Panc1 (cell line): ENCODE measurements at places on chromosomes 11 and 22.

GRCh38 chr11:66906061-66906733 is 49.3 kb downstream of the LRFN4 start:
- DNase-seq, result no peak

DNA sequence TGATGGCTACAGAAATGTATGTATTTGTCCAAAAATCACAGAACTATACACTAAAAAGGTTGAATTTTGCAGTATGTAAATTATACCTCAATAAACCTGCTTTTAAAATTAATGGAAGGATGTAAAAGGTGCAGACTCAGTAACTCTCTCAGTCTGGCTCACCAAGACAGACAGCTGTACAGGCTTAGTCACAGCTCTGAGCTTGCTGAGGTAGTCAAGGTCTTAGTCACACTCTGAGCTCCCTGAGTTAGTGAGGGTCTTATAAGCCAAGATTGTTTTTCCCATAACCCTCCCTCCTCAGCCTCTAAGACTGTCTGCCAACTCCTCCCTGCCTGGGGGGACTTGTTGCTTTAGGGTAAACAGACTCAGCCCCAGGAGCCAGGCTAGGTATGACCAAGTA is 59.3 kb upstream of the IZUMO1R start:
- DNase-seq, result no peak

GRCh38 chr11:24043842-24044241 is 453.0 kb upstream of the LUZP2 start:
- DNase-seq, result no peak

DNA sequence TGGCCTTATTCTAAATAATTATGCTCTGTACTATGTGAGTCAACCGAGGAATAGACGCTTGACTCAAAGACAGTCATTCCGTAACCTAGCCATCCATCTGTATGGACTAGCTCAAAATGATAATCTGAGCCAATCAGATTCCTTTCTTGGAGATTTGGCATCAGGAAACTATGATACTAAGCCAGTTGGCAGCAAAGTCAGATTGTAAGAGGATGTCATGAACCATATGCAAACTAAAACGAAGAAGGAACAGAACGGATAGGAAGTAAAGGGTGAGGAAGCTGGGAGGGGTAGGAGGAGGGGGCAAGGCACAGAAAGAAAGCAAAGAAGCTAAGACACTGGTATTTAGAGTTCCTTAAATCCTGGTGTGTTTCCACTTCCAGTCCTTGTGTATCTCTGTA is 10.7 kb upstream of the SESN3 start:
- no peak for DNase-seq

- no peak for DNase-seq
Measured at GRCh38 chr22:35021161-35021560, 44.8 kb upstream of the ISX start.

GRCh38 chr22:49853981-49854831 is 562 bp downstream of the ZBED4 start:
- no peak for DNase-seq

- DNase-seq, result no peak
Measured at GRCh38 chr11:44308256-44308922, 1.6 kb downstream of the ALX4 start.

GRCh38 chr22:43225609-43226008 is 38.7 kb upstream of the TTLL12 start:
- no peak for DNase-seq

- no peak for DNase-seq
Measured at GRCh38 chr11:45886816-45887520, 1.5 kb downstream of the MAPK8IP1 start.

DNA sequence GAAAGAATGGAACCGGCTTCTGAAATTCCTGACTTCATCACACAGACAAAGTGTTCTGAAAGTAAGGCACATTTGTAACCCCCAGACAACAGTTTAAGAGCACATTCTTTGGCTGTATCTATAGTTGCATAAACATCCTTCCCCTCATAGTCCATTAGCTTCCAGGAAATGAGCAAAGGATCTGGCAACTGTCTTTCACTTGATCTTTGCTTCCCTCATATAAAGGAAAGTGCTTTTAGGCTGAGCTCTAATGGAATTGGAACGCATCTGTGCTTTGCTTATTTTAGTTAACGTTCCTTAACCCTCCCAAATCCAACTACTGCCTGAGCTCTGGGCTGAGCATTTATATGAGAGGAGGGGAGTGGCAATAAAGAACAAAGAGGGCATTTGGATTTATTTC is 76.9 kb upstream of the API5 start:
- DNase-seq, result no peak

DNA sequence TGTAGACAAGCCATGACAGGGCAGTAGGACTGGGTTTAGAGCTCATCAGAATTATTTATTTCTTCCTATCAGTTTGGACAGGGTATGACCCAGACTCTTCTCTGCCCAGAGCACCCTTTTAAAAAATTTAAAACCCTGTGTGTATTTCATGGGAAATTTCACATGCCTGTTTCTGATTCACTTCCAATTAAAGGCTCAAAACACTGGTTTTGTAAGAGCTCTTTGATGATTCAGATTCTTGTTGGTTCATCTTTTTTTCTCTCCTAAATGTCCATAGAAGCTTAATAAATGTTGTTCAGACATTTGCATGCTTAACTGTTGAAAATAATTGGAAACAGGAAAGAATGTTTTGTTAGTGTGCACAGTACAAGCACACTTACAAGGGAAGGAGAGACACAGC is 13.8 kb downstream of the FLI1 start:
- DNase-seq, result no peak

GRCh38 chr11:9530020-9530621 is 43.3 kb upstream of the WEE1 start:
- DNase-seq, result no peak

DNA sequence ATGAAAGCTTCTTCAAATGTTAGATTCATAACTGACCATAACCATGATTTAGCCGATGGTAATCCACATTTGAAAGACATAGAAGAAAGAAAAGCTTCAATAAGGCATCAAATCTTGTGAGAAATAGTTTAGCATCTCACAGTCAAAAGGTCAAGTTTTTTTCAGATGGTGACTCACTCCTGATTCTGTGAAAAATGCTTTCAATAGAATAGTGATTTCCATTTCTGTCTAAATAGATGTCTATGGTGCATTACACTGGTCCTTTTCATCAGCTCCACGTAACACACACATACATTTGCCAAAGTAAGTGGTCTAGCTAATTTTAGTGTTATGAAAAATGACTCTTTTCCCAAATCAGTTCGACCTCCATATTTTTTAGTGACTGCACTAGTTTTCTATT is 139.2 kb downstream of the LRRC4C start:
- no peak for DNase-seq

DNA sequence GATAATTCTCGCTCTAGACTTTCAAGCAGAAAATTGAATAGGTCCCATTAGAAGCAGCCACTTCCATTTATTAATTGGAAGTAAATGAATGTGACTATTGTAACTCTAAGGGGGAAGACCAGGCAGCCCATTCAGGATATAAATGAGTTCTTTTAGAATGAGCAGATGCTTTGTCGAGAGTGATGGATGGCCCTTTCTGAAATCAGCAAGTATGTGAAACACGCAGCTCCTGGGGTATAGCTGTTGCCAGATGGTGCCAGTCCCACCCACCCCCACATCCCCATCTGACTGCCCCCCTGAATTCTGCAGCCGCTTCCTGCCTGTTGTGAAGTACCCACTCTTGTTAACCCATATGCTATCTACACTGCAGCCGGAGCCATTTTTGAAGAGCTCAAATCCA is 3.7 kb downstream of the SLC15A3 start:
- DNase-seq, result no peak

- no peak for DNase-seq
Measured at GRCh38 chr22:34319346-34319745, 399.1 kb upstream of the LARGE1 start.

GRCh38 chr11:86175191-86175590 is 69.4 kb upstream of the EED start:
- DNase-seq, result no peak

DNA sequence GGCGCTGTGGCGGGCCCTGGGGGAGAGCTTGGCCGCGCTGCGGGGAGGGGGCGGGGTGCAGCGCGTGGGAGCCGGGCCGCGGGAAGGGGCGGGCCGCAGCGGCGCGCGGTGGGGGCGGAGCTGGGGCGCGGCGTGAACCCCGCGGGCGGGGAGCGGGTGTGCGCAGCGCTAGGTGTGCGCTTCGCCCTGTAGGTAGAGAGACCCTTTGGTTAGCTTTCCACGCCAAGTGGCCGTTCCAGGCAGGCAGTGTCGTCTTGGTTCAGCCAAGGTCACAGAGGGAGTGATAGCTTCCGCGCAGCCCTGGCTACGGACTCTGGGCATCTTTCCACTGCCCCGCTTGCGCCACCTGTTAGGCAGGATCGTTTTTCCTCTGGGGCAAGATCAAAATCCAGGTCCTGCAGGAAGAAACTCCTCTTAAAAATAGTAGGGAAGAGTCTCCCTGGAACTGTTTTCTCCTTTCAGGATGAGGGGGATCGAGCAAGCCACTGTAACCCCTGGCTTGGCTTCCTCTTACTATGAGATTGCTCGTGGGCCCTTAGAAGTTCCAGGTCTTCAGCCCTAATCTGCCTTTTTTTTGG is 434 bp downstream of the BANF1 start:
- no peak for DNase-seq
